ENCODE measurements at places on chromosomes 2 and 18.

DNA sequence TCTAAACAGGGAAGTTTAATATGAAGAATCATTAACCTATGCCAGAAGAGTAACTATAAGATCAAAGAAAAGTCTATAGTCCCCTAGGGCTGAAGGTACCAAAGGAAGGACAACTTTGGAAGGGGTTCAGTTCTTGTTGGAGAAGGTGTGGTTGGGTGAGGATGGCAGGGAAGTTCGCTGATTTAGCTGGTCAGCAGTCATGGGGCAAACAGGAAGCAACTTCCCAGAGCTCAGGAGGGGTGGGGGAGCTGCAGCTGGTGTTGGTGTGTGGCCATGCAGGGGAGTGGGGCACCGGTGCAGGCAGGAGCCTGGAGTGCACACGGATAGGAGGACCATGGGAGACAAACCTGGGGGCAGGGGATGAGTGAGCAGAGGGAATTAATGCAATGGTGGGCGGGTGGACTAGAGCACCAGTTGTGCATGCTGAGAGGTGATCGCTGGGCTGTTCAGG, 34.0 kb downstream of the FHOD3 start:
- DNase-seq = no peak

- DNase-seq = no peak
These were observed 14.6 kb upstream of the TMEM214 start for GRCh38 chr2:27018142-27018541.

DNA sequence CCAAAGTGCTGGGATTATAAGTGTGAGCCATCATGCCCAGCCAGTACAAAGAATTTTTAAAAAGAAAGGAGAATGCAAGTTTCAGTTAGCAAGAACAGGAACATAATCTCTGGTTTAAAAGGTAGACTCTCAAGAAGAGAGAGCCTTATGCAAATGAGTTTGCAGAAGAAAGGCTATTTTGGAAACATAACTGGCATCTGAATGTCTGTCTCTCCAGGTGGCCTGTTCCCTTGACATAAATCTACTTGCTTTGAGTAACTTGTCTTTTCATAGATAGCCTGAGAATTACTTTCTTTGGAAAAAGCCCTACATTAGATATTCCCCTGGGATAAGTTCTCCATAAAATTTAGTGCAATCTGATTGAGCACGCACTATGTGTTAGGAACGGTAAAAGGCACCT, 109.6 kb downstream of the ICOS start:
- no peak for DNase-seq

GRCh38 chr2:226664140-226664539, 135.5 kb downstream of the IRS1 start:
- DNase-seq = no peak

DNA sequence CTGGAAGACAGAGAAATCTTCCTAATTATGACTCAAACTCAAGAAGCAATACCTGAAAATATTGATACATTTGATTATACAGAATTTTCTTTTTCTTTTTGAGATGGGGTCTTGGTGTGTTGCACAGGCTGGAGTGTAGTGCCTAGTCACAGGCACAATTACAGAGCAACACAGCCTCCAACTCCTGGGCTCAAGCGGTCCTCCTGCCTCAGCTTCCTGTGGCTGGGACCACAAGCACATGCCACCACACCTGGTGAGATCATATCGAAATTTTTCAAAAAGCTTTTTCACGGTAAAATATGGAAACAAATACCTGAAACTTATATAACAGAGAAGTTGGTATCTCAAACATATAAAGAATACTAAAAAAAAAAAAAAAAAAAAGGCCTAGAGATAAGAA, 27.9 kb downstream of the TGFBRAP1 start:
- no peak for DNase-seq

GRCh38 chr2:54936766-54937165, 113.5 kb downstream of the RTN4 start:
- DNase-seq = no peak

- no peak for DNase-seq
These were observed 589.4 kb upstream of the SYT4 start for GRCh38 chr18:43866696-43867095.

- DNase-seq = no peak
These were observed 3.7 kb upstream of the ASIC4 start for GRCh38 chr2:219510512-219511135.

DNA sequence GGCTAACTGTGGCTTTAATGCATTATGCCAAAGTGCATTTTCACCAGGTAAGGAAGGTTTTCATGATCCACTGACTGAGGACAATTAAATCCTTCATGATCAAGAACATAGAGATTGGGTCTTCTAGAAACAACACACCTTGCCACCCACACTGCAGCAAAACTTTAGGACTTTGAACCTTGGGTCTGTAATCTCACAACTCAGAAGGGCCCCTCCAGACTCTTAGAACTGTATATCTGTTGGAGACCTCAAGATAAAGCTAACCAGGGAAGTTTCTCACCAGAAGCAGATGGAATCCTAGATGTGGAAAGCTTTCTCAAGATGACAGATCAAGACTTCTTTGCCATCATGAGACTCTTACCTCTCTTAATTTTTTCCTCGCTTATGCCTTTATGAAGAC, 42.5 kb upstream of the MAT2A start:
- no peak for DNase-seq

- no peak for DNase-seq
These were observed 592 bp downstream of the ME2 start for GRCh38 chr18:50879302-50880118.

- no peak for DNase-seq
These were observed 91.7 kb upstream of the MCFD2 start for GRCh38 chr2:47007223-47007825.

- no peak for DNase-seq
These were observed 2.7 kb downstream of the NCOA1 start for GRCh38 chr2:24493713-24494112.

DNA sequence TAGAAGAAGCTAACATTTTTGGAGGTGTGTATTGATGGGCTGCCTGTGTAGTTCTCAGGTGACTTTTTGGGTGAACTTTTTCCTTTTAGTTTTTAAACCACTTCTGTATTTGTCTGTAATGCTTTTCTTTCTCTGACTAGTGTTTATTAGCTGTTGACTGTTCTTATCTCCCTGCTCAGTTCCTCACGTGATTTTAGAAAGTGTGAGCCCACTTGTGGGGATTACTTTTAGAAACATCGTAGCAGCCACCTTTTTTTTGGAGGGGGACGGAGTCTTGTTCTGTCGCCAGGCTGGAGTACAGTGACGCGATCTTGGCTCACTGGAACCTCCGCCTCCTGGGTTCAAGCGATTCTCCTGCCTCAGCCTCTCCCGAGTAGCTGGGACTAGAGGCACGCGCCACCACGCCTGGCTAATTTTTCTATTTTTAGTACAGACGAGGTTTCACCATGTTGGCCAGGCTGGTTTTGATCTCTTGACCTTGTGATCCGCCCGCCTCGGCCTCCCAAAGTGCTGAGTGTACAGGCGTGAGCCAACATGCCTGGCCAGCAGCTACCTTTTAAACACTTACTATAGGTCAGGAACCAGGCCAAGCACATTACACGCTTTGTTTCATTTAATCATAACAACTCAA, 9.2 kb upstream of the CDKL4 start:
- DNase-seq = no peak

DNA sequence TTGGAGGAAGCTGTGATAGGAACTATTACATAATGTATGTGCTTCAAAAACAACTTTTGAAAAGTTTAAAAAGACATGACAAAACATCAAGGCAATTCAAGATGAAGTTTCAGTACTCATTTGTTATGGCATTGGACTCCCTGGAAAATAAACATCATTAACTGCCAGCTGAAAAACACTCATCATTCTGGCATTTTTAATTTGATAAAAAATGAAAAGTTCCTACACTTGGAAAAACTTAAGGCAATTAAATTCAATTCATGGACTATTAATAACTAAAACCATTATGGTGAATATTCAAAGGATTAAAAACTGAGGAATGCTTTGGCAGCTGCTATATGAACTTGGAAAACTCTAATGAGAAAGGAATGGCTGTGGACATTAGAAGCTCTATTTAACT, 8.5 kb downstream of the TYW5 start:
- DNase-seq = no peak

GRCh38 chr2:1496359-1496821, 83.1 kb downstream of the TPO start:
- DNase-seq = no peak

- no peak for DNase-seq
These were observed 73.3 kb downstream of the PIK3C3 start for GRCh38 chr18:42028247-42028832.

GRCh38 chr2:239198221-239198620, 202.6 kb downstream of the HDAC4 start:
- DNase-seq = no peak

DNA sequence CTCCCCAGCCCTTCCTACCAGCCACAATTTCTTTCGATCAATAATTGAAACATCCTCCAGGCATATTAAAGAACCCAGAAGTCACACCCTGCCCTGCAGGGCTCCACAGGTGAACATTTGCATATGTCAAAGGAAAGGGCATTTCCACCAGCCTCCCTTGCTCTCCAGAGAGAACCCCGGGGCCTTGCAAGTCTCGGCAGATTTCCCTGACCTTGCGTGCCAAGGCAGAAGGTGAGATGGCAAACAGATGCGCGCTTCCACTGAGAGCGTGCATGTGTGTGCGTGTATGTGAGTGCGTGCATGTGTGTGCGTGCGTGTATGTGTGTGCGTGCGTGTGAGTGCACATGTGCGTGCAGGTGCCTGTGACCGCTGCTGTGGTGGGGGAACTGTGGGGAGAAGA, 120.3 kb downstream of the INO80D start:
- no peak for DNase-seq

DNA sequence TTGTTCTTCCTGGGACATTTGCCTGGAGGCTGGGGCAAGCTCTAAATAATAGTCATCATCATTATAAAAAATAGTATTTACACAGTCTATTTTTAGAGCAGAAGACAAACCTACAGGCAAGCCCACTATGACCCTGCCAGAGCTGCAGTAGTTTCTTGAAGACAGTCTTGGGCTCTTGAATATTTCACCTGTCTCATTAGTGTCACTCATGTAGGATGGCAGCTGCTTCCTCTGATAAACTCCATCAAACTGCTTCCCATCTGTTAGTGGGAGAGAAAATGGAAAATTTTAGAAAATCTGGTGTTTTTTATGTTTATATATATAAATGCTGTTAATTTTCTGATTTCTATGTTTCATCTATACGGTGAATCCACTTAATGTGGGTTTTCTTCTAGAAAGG, 8.5 kb upstream of the CYRIA start:
- DNase-seq = no peak
